ENCODE measurements at places on chromosomes 11 and 22. TPM values are rescaled to one million over a fixed set of nuclear protein-coding genes. Genes with fewer than 3 reads are reported as not detected.

The NLRP14 gene
- total RNA-seq = 0.16 TPM

The OR52N2 gene
- not detected for total RNA-seq

The ISX gene
- total RNA-seq = not detected

The FAM118B gene
- total RNA-seq = 8.9 TPM

The OR52W1 gene
- not detected for total RNA-seq

The CRYBB2 gene
- total RNA-seq = not detected

The GRAP2 gene
- 83.2 TPM for total RNA-seq

The SLC22A9 gene
- total RNA-seq = not detected

The IL18 gene
- not detected for total RNA-seq

The SYT8 gene
- not detected for total RNA-seq

All from activated CD8-positive, alpha-beta T cell treated with anti-CD3 and anti-CD28 coated beads for 36 hours (primary cell).